ENCODE measurements at places on chromosomes 11 and 22.

- no peak for DNase-seq
Measured at GRCh38 chr22:36356708-36357624, 30.8 kb downstream of the MYH9 start.

DNA sequence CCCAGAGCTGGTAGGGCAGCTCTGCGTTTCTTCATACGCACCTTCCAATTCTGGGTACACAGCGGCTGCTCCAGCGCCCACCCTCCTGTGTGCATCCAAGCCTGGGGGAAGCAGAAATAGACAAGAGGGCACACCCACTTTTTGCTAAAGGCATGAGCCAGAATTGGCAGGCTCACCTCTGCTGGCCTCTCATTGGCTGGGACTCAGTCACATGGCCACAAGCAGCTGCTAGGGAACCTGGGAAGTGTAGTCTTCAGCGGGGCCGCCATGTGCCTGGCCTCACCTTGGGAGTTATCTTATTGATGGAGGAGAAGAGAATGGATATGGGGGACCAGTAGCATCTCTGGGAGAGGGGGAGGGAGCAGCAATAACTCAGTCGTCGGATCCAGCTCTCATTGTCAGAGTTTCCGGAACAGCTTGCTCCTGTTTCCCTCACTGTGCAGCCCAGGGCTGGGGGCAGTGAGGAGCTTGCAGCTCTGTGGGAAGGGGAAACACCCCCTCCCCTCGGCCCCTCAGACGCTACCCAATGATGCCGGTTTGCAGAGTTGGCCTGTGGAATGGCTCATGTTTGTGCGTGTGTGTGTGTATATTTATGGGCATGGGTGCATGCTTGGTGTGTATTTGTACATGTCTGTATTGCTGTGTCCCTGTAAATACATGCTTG is 11.8 kb upstream of the MIEF1 start:
- peak; percentile 55 for DNase-seq

DNA sequence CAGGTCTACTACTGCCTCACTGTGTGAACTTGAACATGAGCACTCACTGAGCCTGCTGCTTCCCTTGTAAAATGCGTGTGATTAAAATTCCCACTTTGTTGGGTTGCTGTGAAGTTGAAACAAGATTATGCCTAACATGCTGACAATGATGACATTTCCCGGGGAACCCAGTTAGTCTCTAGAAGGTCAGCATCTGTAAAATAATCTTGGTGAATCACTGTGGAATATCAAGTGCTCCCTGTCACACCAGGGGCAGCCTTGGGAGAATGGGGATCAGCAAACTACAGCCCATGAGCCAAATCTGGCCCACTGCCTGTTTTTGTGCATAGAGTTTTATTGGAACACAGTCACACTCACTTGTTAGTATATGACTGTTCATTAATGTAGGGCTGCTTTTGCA is 335.2 kb downstream of the MIAT start:
- no peak for DNase-seq

- DNase-seq = no peak
Measured at GRCh38 chr11:36455658-36456111, 54.4 kb downstream of the TRAF6 start.

DNA sequence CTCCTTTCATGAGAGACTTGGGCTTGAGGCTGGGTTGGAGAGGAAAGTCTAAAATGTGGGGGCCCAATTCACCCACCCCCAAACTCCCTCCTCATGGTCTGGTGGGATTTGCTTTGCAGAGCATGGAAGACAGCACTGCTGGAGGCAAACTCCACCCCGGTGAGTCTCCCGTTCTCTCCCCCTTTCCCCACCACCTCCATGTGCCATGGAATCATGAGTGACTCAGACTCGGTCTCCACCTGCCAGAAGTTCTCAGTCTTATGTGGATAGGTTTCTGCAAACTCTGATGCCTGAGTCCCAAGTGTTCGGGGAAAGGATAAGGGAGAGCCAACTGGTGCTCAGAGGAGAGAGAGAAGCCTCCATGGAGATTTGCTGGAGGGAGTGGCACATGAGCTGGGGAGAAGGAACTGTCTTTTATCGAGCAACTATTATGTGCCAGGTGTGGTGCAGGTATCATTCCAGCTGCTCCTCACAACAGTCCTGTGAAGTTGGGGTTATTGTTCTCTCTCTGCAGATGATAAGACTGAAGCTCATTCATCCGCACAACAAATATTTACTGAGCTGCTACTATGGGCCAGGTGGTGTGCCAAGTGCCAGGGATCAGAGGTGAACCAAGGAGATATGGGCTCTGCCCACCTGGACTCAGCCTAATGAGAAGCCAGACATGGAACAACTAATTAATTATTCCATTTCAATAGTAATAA is 6.6 kb downstream of the PLEKHB1 start:
- DNase-seq = no peak

DNA sequence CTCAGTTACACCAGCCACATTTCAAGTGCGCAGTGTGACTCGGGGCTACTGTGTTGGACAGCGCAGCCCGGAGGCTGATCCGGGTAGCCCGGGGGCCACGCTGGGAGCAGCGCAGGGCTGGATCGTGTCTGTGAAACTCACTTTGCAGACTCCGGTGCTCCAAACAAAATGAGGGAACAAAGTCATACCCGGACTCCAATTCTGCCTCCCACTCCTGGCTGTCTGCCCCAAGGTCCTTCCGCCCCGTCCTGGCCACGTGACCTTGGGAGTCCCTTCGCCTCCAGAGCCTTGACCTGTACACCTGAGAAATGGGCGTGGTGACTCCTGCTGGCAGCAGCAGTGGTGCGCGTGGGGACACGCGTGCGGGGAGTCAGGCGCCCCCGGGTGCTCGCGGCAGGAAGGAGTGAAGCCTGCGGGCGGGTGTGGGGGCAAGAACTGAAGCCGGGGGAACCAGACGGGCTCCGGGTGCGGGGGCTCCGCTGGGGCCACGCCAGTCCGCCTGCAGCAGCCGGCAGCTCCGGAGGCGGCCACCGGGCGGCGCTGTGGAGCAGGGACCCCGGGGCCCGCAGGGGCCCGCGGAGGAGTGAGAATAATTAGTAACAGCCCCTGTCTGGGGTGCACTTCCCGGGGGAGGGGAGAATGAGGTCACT is 42.4 kb downstream of the KCNJ4 start:
- DNase-seq = peak; percentile 45

DNA sequence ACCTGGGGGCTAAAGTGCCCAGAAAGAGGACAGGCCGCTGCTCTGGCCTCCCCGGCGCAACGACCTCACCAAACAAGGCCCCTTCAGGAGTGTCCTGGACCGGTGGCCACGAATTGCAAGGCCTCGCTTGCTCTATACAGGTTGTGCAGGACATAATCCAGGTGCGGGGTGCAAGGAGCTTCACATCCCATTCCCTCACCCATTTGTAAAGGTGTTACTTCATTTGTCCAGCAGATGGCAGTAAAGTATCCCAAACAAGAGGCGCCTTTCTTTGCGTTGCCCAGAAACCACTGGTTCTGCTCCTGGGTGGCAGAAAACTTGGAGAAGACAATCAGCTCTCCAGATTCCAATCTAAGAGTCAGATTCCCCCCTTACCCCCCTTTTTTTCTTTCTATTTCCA is 35.9 kb upstream of the PRDM11 start:
- DNase-seq = no peak

DNA sequence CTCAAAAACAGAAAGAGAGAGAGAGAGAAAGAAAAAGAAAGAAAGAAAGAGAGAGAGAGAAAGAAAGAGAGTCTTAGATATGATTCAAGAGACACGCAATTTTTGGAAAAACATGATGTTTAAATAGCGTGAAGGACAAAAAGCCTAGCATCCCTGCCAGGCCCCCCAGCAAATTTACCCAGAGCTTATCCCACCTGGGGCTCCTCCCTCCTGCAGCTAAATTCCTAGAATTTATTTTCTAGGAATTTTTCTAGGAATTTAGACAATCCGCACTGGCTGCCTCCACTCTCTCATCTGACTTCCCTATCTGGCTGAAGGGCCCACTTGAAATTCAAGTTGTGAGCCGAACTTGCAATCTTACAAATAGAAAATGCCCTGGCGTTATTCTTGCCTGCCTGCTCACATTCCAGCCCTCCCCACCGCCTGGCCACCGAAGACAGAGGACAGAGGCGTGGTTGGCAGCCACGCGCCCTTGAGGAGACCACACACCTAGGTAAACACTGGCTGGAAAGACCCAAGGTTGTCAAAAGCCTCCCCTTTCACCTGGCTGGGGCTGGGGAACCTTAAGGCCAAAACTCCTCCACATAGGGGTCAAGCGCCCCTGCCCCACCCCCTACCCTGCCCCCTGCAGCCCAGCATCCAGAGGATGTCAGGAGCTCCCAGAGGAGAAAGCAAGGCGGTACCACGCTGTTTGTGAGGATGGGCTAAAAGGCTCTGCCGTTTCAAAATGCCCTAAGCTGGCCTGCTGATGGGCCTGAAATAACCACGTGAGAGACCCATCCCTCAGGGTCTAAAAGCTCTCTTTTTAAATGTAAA is 42.2 kb downstream of the AHNAK start:
- no peak for DNase-seq

- no peak for DNase-seq
Measured at GRCh38 chr11:962688-963087, 37.0 kb downstream of the AP2A2 start.

DNA sequence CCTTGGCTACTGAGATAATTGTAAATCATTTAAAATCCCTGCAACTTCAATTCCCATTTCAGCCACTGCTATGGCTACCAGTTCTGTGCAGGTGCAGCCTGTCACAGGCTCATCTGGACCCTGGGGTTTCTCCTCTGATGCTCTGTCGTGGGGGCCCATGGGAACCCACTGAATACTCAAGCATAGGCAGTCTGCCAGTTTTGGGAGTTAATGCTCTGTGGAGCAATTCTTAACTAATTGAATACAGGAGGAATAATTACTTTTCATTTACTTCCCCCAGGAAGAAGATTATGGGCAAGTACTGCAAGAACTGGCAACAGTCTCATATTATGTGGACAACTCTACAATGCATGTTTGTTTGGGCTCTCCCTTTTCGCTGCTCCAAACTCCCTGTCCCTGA is 25.9 kb downstream of the OR51E2 start:
- no peak for DNase-seq

- no peak for DNase-seq
Measured at GRCh38 chr11:112805658-112806057, 155.6 kb upstream of the NCAM1 start.

GRCh38 chr22:49040111-49040510 is 787.6 kb downstream of the BRD1 start:
- no peak for DNase-seq

GRCh38 chr11:78429660-78430059 is 12.0 kb upstream of the GAB2 start:
- no peak for DNase-seq

DNA sequence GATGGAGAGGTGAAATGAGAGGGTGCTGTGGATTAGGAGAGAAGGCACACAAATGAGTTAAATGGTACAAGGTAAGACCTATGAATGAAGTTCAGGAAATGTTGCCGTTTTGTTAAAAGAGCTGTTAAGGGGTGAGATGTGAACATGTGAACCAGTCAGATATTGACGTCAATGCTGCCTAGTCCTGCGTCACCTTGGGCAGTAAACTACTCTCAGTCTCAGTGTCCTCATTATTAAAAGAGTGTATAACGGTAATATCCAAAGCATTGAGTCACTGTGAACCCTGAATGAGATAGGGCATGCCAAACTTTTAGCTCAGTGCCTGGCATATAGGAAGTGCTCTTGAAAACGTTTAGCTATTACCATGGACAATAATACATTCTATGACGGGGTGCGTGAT is 32.4 kb upstream of the SORL1-AS1 start:
- no peak for DNase-seq

GRCh38 chr11:75949023-75949672 is 134.1 kb downstream of the UVRAG start:
- no peak for DNase-seq

- no peak for DNase-seq
Measured at GRCh38 chr11:128904656-128905344, 13.6 kb downstream of the KCNJ5 start.

All from activated B cell treated with CpG ODN at 0.5 μM for 24 hours (primary cell).